ENCODE measurements at places on chromosomes 12 and 14.

DNA sequence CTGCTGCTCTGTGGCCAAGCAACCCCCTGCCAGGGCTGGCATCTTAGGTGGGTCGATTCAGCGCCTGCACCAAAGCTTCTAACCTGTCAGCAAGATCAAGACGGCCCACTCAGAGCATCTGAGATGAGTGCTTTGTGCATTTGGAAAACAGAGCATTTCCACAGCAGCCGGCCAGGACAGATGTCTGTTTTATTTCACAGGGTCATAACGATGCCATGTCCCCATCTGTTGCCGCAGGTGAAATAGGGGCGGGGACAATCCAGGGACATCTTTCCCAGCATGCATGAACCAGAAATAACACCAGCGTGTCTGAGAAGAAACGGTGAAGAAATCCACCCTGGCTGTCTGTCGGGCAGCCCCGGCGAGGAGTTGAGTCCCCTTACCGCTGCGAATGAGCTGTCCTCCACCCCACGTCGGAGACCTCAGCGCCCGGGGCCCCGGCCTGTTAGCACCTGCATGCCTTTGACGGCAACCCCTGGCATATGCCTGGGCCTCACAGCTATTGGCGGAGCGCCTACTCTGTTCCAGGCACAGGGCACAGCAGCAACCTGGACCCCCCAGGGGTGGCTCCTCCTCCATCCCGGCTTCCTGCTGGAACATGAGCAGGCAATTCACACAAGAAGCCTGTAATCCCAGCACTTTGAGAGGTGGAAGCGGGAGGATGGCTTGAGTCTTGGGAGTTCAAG lies 30.6 kb upstream of the ULK1 start:
- H3K36me3 ChIP-seq = peaks cover 15% of the 10 kb centered on the region
- no peaks in the 10 kb centered on the region for H3K27me3 ChIP-seq
- H3K4me3 ChIP-seq = no peak overlapping the region
- peaks cover 39% of the 10 kb centered on the region for H3K4me1 ChIP-seq

DNA sequence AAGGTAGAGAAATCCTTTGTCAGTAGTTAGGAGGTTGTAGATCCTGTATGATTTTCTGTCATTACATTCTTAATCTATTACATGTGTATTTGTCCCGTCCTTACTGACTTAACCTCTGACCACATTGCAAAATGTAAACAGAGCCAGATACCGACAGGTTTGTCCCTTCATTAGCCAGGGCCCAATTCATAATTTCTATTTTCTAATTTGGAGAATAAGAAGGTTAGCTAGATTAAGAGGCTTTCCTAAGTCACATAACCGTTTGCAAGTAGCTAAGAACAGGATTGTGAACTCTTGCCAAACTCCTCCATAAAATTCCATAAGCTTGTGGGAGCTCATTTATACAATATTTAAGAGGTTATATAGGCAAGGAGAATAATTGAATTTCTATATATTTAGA lies 352.6 kb downstream of the RAD51B start:
- H3K27ac ChIP-seq = peak overlapping the region; percentile 99
- DNase-seq = no peak
- peak overlapping the region; percentile 30 for H3K4me3 ChIP-seq
- peaks cover 66% of the 10 kb centered on the region for H3K4me1 ChIP-seq
- H3K27me3 ChIP-seq = no peaks in the 10 kb centered on the region

DNA sequence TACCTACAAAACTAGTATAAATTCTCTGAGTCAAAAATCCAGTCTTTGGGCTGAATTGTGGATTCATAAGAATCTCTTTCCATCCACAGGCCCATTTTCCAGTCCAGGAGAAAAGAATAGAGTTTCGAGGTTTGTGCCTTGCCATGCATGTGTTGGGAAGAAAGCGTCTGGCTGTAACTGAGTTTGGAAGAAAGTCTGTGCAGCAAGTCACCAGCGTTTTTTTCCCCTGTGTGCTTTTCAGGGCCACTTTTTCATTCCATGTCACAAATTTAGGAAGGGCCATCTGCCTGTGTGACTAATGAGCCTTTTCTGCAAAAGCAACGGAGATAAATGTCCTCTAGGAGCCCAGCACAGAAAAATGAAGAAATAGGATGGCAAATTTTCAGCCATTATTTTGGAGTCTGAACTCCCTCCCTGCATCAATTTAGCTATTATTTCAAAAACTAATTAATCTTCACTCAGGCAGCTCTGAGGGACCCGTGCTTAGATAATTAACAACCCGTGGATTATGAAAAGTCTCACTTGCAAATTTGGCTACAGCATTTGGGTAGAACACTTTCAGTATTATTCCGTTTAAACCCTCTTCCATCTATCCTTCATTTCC lies 261.5 kb downstream of the SUDS3 start:
- H3K36me3 ChIP-seq = no peaks in the 10 kb centered on the region
- peaks cover 17% of the 10 kb centered on the region for H3K27me3 ChIP-seq
- no peak overlapping the region for H3K27ac ChIP-seq

- DNase-seq = peak; percentile 96
- no peaks in the 10 kb centered on the region for H3K27me3 ChIP-seq
- peak overlapping the region; percentile 95 for H3K27ac ChIP-seq
- peak overlapping the region; percentile 79 for H3K4me3 ChIP-seq
- peaks cover 87% of the 10 kb centered on the region for H3K36me3 ChIP-seq
These were observed 49.1 kb downstream of the NCOR2 start for GRCh38 chr12:124518051-124518932.

DNA sequence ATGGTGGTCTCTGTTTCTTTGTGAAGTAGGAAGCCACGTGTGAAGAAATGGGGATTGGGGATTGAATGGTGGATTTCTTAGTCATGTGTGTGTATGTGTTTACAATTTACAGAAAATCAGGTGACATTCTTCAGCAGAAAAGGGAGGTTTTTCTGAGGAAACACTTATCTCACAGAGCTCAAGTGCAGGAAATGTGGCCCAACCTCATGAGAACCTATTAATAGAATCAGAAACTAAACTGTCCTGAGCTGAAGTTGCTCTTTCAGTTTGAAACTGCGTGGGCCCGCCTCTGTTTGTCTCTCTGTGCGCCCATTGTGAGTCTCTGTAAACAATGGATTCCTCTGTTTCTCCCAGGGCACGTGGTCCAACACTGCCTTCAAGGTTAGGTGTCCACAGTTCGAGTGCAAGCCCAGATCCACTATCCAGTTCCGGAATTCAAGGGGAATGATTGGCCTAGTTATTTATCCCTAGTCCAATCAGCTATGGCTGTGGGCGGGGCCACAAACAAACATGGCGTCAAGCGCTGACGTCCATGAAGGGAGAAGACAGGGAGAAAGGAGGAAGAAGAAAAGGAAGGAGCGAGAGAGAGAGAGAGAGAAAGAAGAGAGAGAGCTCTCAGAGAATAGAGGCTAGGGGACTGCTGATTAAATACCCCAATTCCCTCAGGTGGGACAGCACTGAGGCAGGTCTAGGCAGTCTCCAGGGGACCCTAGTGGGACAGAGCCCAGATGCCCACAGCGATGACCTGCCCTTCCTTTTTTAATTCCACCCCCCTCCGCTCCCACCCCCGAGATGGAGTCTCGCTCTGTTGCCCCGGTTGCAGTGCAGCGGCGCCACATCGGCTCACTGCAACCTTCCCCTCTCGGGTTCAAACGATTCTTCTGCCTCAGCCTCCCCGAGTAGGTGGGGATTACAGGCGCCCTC lies 31.4 kb upstream of the C12orf76 start:
- H3K4me1 ChIP-seq = peaks cover 8% of the 10 kb centered on the region
- peak overlapping the region; percentile 17 for H3K27ac ChIP-seq
- DNase-seq = peak; percentile 29
- peaks cover 56% of the 10 kb centered on the region for H3K27me3 ChIP-seq
- H3K4me3 ChIP-seq = peak overlapping the region; percentile 6
- H3K36me3 ChIP-seq = no peaks in the 10 kb centered on the region

- H3K27ac ChIP-seq = no peak overlapping the region
- H3K4me1 ChIP-seq = peaks cover 15% of the 10 kb centered on the region
- no peaks in the 10 kb centered on the region for H3K27me3 ChIP-seq
- no peak for DNase-seq
- H3K4me3 ChIP-seq = no peak overlapping the region
These were observed 35.8 kb upstream of the DICER1 start for GRCh38 chr14:95193081-95193480.

DNA sequence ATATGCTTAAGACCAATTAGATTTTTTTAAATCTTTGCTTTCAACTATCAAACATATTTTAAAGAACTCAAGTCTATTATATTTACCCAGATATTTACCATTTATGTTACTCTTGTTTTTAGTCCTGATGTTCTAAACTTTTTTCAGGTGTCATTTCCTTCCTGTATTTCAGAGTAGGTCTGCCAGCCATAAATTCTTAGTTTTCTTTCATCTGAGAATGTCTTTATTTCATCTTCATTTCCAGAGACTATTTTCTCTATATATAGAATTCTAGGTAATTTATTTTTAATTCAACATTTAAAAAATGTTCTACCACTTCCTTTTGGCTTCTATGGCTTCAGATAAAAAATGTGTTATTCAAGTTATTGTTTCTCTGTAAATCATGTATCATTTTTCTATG lies 218.2 kb upstream of the AMIGO2 start:
- no peak for DNase-seq
- H3K36me3 ChIP-seq = no peaks in the 10 kb centered on the region
- H3K27ac ChIP-seq = no peak overlapping the region
- H3K4me1 ChIP-seq = peaks cover 31% of the 10 kb centered on the region
- H3K27me3 ChIP-seq = no peaks in the 10 kb centered on the region

DNA sequence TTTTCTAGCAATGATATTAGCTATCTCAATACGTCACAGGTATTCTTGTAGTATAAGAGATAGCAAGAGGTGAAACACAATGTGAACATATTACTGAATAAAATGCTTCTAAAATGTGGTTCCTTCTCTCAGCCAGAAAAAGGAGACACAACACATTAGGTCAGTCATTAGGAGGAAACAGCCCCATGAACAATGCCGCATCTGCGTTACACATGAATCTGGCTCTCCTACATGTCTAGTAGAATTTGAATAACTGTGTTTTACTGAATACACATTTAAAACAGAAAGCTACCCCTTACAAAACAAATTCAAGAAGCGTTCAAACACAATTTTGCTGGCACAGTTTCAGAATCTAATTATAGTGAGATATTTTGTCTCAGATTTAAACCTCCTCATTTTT lies 51.6 kb downstream of the EFCAB11 start:
- no peak overlapping the region for H3K4me3 ChIP-seq
- no peaks in the 10 kb centered on the region for H3K36me3 ChIP-seq
- no peaks in the 10 kb centered on the region for H3K27me3 ChIP-seq
- no peak overlapping the region for H3K27ac ChIP-seq
- no peak for DNase-seq

GRCh38 chr12:46489951-46490388 lies 117.4 kb upstream of the SLC38A2 start:
- no peak for DNase-seq
- H3K27me3 ChIP-seq = no peaks in the 10 kb centered on the region
- H3K4me1 ChIP-seq = peaks cover 30% of the 10 kb centered on the region
- H3K36me3 ChIP-seq = peaks cover 6% of the 10 kb centered on the region

DNA sequence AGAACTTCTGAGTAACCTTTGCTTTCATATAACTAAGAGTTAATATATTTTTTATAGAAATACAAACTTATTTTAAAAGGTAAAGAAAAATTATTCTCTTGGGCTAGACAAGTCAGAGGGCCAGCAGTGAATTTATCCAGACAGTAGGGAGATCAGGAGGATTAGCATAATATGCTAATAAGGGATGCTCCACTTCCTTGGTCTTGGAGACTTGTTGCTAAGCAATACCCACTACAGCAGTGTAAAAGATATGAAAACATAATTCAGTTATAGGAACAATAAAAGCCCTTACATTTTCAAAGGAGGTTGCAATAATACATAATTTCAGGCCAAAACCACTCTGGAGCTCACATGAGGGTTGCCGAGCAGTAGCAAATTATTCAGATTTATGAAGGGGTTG lies 615.6 kb downstream of the KCNH5 start:
- DNase-seq = no peak
- no peaks in the 10 kb centered on the region for H3K36me3 ChIP-seq
- no peaks in the 10 kb centered on the region for H3K27me3 ChIP-seq
- no peak overlapping the region for H3K27ac ChIP-seq

DNA sequence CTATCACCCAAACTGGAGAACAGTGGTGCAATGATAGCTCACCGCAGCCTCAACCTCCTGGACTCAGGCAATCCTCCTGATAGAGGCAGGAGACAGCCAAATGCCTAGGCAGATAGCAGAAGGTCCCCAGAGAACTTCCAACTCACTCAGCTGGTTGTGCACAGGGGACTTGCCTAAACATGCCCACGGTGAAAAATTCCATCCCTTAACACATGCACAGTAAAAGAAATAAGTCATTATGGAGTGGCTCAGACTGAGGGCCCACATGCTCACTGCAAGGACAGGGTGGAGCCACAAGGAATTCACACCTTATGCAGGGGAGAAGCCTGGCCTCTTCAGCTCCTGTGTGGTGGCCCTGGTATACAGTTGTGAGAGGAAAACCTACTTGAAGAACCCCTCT lies 525.8 kb upstream of the ATP2B1 start:
- H3K27me3 ChIP-seq = no peaks in the 10 kb centered on the region
- H3K4me1 ChIP-seq = no peaks in the 10 kb centered on the region
- H3K36me3 ChIP-seq = no peaks in the 10 kb centered on the region
- H3K27ac ChIP-seq = no peak overlapping the region

DNA sequence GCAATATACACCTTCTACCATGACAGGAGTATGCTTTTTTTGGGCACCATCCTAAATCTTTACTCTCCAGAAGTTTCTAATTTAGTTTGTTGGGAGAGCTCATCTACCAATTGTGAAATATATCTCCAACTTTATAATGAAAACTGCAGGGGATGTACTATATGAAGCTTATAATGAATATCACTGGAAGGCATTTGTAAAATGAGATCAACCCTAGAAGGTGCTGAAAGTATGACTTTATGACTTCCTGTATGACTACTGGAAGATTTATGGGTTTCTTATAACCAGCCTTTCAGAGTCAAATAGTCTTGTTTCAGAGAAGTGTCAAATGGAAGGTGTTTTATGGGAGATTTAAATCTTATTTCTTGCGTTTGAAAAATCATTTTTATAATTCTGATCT lies 122.9 kb downstream of the MYRFL start:
- no peaks in the 10 kb centered on the region for H3K36me3 ChIP-seq
- no peaks in the 10 kb centered on the region for H3K27me3 ChIP-seq
- H3K4me1 ChIP-seq = no peaks in the 10 kb centered on the region
- H3K4me3 ChIP-seq = no peak overlapping the region
- DNase-seq = no peak

DNA sequence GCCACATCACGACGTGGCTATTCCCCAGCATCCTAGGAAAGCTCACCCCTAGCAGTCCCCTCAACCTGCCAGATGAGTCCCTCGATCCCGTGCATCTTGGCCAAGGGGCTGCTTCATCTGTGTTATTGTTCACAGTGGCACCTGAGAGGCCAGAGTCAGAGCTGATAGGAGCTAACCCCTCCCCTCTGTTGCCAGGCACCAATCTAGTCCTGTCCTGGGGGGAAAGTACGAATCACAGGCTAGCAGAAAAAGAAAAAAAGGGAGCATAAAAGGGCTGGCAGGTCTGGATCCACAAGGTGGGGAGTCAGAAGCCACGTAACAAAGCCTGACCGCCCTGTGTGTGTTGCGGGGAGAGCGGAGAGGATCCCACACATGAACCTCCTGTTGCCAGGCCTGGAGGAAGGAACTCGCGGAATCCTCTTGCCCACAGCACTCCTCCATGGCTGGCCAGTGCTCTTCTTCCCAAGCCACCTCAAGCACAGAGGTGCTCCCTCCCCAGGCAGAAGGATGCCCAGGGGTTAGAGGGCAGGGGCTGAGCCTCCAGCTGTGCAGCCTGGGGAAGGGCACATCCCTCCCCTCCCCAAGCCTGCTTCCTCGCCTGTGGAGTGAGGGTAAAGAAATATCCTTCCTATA lies 91.8 kb downstream of the ITPK1 start:
- no peaks in the 10 kb centered on the region for H3K27me3 ChIP-seq
- H3K4me1 ChIP-seq = no peaks in the 10 kb centered on the region
- no peak overlapping the region for H3K4me3 ChIP-seq
- H3K27ac ChIP-seq = no peak overlapping the region
- DNase-seq = no peak
- peaks cover 4% of the 10 kb centered on the region for H3K36me3 ChIP-seq
